ENCODE measurements at places on chromosomes 12 and 14. TPM values are rescaled to one million over a fixed set of nuclear protein-coding genes. Genes with fewer than 3 reads are reported as not detected.
A peak's percentile ranks its signal among the peaks of the same experiment; 100 is the strongest.

GRCh38 chr14:101231828-101232227 lies 328.3 kb upstream of the RTL1 start:
- no peaks in the 10 kb centered on the region for H3K27me3 ChIP-seq
- H3K36me3 ChIP-seq = no peaks in the 10 kb centered on the region
- no peaks in the 10 kb centered on the region for H3K4me1 ChIP-seq
- DNase-seq = no peak

DNA sequence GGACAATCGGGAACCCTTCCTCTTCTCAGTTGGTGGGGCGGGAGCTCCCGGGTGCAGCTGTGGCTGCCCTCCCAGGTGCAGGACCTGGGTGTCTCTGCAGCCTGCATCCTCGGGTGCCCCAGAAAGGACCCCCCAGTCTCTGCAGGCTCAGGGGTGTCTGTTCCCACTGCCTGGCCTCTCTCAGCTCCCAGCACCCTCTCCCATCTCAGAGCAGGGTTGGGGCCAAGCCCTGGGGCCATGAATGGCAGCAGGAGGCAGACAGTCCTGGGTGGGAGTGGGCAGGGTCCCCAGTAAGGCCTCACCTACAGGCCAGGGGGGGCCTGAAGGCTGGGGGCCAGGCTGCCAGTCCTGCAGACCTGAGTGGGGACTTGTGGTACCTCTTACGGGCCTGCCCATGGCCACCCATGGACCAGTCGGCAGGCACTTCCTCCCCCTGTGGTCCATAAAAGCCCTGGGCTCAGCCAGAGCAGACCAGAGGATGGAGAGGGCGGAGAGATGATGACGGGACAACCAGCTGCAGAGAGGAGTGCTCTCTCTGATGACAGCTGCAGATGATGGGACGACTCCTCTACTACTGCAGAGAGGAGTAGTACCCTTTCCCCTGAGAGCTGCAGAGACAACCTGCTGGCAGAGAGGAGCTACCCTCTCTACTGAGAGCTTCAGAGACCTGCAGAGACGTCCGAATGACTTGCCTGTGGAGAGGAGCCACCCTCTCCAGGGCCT lies 26.6 kb downstream of the TCHP start:
- H3K36me3 ChIP-seq = peaks cover 21% of the 10 kb centered on the region
- DNase-seq = no peak
- no peaks in the 10 kb centered on the region for H3K27me3 ChIP-seq
- no peaks in the 10 kb centered on the region for H3K4me1 ChIP-seq

RNF212B gene
- not detected for total RNA-seq

SLC6A12 gene
- 1.2 TPM for total RNA-seq

GRCh38 chr14:74660167-74660566 lies 48.1 kb upstream of the LTBP2 start:
- DNase-seq = no peak
- H3K4me1 ChIP-seq = peaks cover 91% of the 10 kb centered on the region
- H3K27ac ChIP-seq = peak overlapping the region; percentile 87
- H3K27me3 ChIP-seq = no peaks in the 10 kb centered on the region
- peaks cover 4% of the 10 kb centered on the region for H3K36me3 ChIP-seq

IFNG-AS1 gene
- total RNA-seq = not detected

RDH12 gene
- not detected for total RNA-seq

DNA sequence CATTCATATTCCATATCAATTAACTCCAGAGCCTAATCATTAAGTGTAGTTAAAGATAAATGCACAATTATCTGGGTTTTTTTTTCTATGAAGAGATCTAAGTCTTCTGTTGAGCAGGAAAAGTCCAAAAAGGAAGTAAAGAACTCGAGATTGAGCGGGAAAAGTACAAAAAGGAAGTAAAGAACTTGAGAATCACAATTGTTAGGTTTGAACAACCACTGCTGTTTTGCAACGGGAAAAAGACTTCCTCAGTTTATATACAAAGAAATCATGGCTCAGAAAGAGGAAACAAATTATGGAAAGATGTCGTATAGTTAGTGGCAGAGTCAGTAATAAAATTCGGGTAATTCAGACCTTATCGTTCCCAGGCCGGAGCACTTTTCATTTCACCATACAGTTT lies 63.3 kb downstream of the PPP1R12A start:
- peaks cover 58% of the 10 kb centered on the region for H3K4me1 ChIP-seq
- H3K27me3 ChIP-seq = no peaks in the 10 kb centered on the region
- H3K4me3 ChIP-seq = no peak overlapping the region
- peak overlapping the region; percentile 18 for H3K27ac ChIP-seq
- H3K36me3 ChIP-seq = peaks cover 9% of the 10 kb centered on the region

DNA sequence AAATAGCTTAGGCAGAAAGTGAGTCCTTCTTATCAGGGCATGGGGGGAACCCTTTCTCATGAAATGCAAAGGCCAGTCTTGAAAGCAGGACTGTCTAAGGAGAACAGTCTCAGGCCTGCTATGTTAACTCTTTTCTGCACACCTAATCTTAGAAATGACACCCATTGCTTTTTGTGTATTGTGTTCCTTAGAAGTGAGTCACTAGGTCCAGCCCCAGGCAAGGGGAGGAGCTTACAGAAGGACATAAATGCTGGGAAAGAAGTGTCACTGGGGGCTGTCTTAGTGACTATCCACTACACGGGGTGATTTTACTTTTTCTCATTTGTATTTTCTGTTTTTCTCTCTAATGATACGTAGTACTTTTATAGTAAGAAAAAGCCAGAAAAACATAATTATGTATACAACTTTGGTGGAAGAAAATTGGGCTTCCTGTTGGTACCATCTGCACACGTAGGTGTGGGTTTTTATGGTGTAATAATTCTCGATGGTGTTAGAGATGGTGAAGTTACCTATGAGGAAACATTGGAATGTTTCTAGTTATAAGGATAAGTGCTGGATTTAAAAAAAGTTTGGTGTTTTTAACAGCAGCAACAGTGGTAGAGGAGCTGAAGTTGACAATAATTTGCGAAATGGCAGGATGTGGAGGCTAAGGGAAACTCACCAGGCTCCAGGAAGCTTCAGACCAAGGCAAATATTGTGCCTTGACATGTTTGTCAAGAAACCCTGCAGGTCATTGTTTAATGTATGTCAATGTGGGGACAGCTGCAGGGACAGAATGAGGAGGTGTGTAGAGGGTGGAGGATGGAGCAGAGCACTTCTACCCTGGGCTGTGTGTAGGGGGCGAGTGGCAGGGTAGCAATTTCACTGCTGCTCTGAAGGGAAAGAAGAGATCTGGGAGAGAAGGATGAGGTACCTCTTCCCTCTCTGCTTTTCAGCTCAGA lies 214.9 kb downstream of the KTN1 start:
- H3K27ac ChIP-seq = no peak overlapping the region
- H3K4me3 ChIP-seq = no peak overlapping the region
- DNase-seq = no peak
- H3K36me3 ChIP-seq = no peaks in the 10 kb centered on the region
- H3K27me3 ChIP-seq = no peaks in the 10 kb centered on the region

DNA sequence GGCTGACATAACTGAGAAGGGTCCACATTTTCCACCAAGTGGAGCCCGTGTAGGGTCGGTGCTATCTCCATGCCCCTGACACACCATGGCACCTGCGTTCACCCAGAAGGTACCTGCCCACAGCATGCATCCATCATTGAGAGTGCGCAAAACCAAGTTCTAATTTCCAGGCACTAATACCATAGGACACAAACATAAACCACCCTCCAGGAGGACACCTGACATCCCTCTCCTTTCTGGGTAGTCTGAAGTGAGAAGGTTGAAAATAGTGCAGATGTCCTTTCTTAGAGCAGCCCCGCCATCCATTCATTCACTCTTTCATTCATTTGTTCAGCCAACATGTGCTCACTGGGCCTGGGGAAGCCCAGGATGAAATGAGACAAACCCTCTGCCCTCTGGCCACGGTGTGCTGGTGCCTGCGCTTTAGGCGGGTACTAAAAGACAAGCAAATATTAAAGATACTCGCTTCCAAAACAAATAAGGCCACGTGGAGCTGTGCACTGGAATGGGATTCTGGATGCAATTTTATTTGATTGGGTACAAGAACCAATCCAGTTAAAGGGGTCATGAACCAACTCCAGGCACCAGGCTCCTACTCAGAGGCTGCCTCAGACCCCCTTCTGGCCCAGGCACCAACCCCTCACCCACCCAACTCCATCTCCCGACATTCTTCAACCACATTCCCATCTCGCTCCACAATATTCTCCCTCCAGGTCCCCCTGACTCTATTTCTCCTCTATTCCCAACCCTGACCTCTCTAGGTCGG lies 1.2 kb downstream of the TTC7B start:
- no peaks in the 10 kb centered on the region for H3K27me3 ChIP-seq
- peaks cover 24% of the 10 kb centered on the region for H3K4me1 ChIP-seq
- DNase-seq = no peak
- no peak overlapping the region for H3K27ac ChIP-seq
- peak overlapping the region; percentile 85 for H3K4me3 ChIP-seq

ACVRL1 gene
- 90.2 TPM for total RNA-seq

GRCh38 chr14:102201776-102202175 lies 62.1 kb downstream of the WDR20 start:
- H3K4me1 ChIP-seq = no peaks in the 10 kb centered on the region
- H3K36me3 ChIP-seq = peaks cover 18% of the 10 kb centered on the region
- H3K27me3 ChIP-seq = no peaks in the 10 kb centered on the region
- no peak overlapping the region for H3K4me3 ChIP-seq

SLC6A15 gene
- 1.1 TPM for total RNA-seq

DNA sequence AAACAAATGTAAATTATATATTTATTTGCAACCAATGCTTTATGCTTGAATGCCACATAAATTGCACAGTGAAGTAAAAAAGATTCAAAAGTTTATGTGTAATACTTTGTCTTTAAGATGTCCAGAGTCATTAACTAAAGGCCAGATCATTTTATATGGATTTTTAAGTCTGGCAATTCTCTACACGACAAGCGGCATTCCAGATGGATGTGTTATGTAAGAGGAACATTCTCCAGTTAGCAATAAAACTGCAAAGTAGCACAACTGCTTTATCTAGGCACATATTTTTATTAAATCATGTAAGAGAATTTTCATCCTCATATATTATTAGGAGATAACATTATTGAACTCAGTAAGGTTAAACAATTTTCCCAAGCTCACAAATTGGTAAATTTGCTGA lies 1717.7 kb upstream of the SEL1L start:
- H3K27ac ChIP-seq = no peak overlapping the region
- no peaks in the 10 kb centered on the region for H3K36me3 ChIP-seq
- no peak for DNase-seq
- H3K27me3 ChIP-seq = no peaks in the 10 kb centered on the region
- H3K4me3 ChIP-seq = no peak overlapping the region

DNA sequence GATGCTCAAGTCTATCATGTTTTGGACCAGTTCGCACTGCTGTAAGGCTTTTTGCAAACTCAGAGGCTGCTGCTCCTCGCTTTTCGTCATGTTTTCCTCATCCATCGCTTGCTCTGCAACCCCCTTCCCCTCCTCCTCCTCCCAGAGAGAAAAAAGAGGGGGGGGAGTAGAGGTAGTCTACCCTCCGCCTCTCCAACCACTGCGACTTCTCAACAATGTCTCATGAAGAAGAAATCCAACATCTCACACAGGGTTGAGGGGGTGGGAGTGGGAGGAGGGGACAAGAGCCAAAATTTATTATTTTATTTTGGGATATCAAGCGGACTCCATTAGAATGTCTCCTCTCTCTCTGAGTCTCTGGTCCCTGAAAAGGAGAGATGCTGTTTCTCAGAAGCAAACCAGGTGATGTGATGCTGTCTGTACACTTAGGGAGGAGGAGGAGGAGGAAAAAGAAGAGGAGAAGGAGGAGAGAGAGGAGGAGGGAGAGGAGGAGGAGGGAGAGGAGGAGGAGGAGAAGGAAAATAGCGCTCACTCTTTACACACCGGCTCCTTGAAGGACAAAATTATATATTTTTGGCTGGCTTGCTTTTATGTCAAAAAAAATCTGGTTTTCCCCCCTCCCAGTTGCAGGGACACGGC lies 520 bp downstream of the KSR2 start:
- DNase-seq = no peak
- no peak overlapping the region for H3K27ac ChIP-seq
- no peaks in the 10 kb centered on the region for H3K36me3 ChIP-seq
- H3K27me3 ChIP-seq = no peaks in the 10 kb centered on the region

PIANP gene
- total RNA-seq = 4.2 TPM

ALG10B gene
- 5.5 TPM for total RNA-seq

LTBR gene
- 176 TPM for total RNA-seq

DNA sequence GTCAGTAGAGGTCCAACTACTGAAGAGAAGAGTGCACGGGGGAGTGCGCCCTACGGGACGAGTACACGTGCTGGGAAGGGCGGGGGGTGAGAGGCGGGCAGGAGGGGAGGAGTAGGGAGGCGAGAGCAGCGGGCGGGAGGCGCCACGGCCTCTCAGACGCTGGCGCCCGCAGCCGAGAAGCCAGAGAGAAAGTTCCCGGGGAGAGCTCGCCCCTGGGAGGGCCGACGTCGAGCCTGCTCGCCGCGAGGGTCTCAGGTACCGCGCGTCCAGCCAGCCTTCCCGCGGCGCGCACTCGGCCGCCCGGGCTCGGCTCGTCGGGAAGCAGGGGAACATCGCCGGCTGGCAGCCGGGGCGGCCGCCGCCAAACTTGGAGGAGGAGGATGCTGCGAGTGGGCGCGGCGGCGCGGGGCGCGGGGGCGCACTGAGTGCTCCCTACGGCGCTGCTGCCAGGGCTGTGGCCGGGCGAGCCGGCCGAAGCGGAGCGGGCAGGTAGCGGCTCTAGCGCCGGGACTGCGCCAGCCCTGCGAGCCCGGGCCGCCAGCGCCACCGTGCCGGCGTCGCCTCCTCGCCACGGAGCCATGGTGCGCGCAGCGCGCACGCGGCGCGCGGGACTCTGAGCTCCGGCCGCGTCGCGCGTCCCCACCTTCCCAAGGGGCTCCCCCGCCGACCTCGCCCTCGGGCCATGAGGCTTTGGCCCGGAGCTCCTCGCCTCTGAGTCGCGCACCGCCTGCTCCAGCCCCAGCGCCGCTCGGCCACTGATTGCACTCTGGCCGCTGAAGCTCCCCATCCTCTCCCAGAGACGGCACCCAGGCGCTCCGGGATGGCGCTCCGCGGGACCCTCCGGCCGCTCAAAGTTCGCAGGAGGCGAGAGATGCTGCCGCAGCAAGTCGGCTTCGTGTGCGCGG lies at the start of gene SLC24A4:
Gene SLC24A4 (plus strand): TSS at position 155 of the 905 bp plus-strand sequence. CDS start 666 bp downstream, at position 821.
- peaks cover 4% of the 10 kb centered on the region for H3K4me1 ChIP-seq
- H3K27ac ChIP-seq = no peak within 1 kb of the TSS
- H3K36me3 ChIP-seq = no peaks in the 10 kb centered on the region
- no peaks in the 10 kb centered on the region for H3K27me3 ChIP-seq
- DNase-seq = no peak

GRCh38 chr14:100683578-100683977 lies 43.1 kb upstream of the DLK1 start:
- H3K4me3 ChIP-seq = no peak overlapping the region
- DNase-seq = no peak
- no peaks in the 10 kb centered on the region for H3K36me3 ChIP-seq
- H3K27me3 ChIP-seq = no peaks in the 10 kb centered on the region

DNA sequence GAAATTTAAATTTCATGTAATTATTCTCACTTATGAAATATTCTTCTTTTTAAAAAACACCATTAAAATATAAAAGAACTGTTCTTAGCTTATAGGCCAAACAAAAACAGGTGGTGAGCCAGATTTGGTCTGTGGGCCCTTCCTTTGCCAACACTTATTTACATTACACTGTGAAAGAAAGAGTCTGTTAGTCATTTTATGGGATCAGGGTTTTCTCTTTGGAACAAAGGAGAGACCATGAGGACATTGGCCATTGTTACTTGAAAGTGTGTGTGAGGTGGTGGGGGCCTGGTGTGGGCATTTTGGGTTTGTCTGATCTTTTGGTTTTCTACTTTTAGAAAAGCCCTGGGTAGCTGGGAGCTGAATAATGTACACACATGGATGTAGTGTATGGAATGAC lies 62.7 kb downstream of the TTC6 start:
- no peaks in the 10 kb centered on the region for H3K27me3 ChIP-seq
- no peak overlapping the region for H3K4me3 ChIP-seq

GRCh38 chr12:124008595-124008994 lies 35.6 kb downstream of the ZNF664 start:
- DNase-seq = no peak
- H3K36me3 ChIP-seq = peaks cover 16% of the 10 kb centered on the region
- no peak overlapping the region for H3K27ac ChIP-seq
- H3K27me3 ChIP-seq = no peaks in the 10 kb centered on the region
- no peak overlapping the region for H3K4me3 ChIP-seq
- no peaks in the 10 kb centered on the region for H3K4me1 ChIP-seq

TMPO gene
- 41.7 TPM for total RNA-seq
